ENCODE measurements at places on chromosomes 16 and 17. TPM values are rescaled to one million over a fixed set of nuclear protein-coding genes. Genes with fewer than 3 reads are reported as not detected.

Gene MINK1
- total RNA-seq, result 87.5 TPM

Gene KRT24
- total RNA-seq, result not detected

Gene CCL4
- total RNA-seq, result not detected

Gene USP6
- 0.15 TPM for total RNA-seq

Gene LLGL2
- 5.4 TPM for total RNA-seq

Gene CCL14
- total RNA-seq, result 9.5 TPM

Gene PRR29
- 0.78 TPM for total RNA-seq

Gene SLC46A1
- 1.8 TPM for total RNA-seq

Gene EPOP
- 2.9 TPM for total RNA-seq

Gene NTN1
- total RNA-seq, result 0.18 TPM

Gene CHD9NB
- 0.66 TPM for total RNA-seq

Gene SECTM1
- total RNA-seq, result 0.46 TPM

Gene NPIPA7
- 12.2 TPM for total RNA-seq

Gene ZACN
- not detected for total RNA-seq

Gene ADGRG1
- 116 TPM for total RNA-seq

Gene ZNF597
- total RNA-seq, result 1.9 TPM

Gene AOC2
- 1.6 TPM for total RNA-seq

Gene TAT
- not detected for total RNA-seq

Gene KRT39
- total RNA-seq, result not detected

Gene USP43
- 0.16 TPM for total RNA-seq

Gene SOCS3
- total RNA-seq, result 13.6 TPM

Gene VTN
- not detected for total RNA-seq

Gene NT5M
- total RNA-seq, result 3.0 TPM

Gene HOXB9
- total RNA-seq, result 1.1 TPM

Gene TBX21
- not detected for total RNA-seq

Gene WNT9B
- not detected for total RNA-seq

Gene AATK
- total RNA-seq, result 1.5 TPM

Gene NPIPB13
- 23.5 TPM for total RNA-seq

Gene SOCS1
- 0.81 TPM for total RNA-seq

Gene CTRL
- 1.8 TPM for total RNA-seq

All from endothelial cell of umbilical vein (primary cell).